ENCODE measurements at places on chromosomes 16 and 17.

- peak; percentile 34 for DNase-seq
Observed at GRCh38 chr17:57295526-57296023, 39.3 kb downstream of the MSI2 start.

GRCh38 chr17:4256952-4257351 is 6.8 kb downstream of the ANKFY1 start:
- no peak for DNase-seq

- no peak for DNase-seq
Observed at GRCh38 chr16:30721606-30722005, 22.6 kb downstream of the SRCAP start.

DNA sequence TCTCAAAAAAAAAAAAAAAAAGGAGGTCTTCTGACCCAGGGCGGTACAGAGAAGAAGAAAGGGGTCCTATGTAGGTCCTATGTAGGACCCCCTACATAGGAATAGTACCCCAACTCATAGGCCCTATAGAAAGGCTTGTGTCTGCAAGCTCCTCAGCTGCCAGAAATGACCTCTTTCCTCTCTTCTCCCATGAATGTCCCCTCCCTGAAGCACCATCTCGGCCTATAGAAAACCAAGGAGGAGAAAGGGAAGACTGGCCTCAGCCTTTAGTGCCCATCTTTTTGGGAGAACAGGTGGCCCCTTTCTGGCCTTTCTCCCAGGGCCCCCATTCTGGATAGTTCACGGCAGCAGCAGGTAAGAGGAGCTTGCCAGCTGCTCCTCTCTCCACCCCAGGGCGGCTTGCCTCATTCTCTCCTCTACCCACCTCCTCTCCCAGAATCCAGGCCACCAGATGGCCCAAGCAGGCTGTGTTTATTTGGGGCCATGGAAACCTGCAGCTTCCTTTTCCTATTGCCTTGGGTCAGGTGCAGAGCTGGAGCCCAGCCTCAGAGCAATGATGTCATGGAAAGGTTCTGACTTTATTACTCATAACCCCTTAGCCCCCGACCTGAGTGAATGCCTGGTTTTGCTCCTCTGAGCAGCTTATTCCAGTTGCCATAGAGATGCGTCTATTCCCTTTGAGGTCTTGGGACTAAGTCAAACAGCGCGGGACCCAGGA is 1.6 kb upstream of the MRPL58 start:
- DNase-seq, result no peak

GRCh38 chr17:62715882-62716390 is 88.5 kb downstream of the MRC2 start:
- no peak for DNase-seq

DNA sequence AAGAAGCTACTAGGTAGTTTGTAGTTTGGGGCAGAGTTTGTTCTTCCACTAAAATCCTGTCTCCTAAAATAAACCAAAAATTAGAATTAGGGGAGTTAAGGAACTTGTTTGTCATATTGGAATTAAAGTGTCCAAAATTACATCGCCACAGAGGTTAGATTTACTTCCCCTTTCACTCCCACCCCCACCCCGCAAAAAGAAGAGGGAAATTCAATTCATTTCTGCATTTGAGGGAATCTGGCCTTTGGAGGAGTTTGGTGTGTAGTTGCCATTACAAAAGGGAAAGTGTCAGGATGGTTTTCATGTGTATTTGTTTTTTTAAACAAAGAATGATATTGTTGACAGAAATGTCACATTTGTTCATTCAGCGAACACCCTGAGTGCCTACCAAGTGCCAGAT is 5.8 kb downstream of the TMEM97 start:
- DNase-seq, result no peak

DNA sequence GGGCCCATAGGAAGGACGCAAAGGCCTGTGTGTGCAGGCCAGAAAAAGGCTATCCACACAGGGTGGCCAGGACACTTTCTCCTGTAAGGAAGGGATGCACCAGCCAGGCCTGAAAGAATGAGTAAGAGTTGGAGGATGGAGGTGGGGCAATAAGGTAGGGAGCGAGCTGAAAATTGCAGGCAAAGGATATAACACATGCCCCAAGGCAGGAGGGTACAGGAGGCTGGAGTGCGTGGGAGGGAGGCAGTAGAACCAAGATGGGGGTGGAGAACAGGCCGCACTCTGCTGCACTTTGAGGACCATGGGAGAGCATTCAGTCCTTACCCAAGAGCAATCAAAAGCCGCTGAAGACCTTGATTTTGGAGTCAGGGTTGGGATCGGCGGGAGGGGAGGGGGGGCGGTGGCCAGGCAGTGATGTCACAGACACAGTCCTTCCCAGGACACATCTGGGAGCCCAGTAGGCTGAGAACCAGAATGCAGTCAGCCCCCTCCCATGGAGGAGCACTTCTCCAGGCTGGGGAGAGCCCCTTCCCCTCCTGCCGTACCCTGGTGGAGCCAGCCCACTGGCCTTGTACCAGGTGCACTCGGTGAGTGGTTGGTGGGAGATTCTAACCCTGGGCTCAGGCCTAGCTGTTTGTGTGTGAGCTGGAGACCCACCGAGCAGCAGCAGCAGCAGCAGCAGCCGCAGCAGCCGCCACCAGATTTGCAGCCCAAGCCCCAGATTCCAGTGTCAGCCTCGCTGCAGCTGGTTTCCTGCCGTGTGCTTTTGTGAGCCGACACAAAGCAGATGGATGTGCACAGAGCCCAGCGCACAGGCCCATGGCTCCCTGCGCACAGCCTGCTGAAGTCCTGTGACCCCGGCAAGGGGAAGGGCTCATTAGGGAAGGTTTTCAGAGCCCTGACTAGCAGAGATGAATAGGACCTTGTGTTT is 17.5 kb downstream of the ANKRD40 start:
- DNase-seq, result no peak

GRCh38 chr17:2017274-2017941 is 7.7 kb downstream of the RTN4RL1 start:
- DNase-seq, result no peak

DNA sequence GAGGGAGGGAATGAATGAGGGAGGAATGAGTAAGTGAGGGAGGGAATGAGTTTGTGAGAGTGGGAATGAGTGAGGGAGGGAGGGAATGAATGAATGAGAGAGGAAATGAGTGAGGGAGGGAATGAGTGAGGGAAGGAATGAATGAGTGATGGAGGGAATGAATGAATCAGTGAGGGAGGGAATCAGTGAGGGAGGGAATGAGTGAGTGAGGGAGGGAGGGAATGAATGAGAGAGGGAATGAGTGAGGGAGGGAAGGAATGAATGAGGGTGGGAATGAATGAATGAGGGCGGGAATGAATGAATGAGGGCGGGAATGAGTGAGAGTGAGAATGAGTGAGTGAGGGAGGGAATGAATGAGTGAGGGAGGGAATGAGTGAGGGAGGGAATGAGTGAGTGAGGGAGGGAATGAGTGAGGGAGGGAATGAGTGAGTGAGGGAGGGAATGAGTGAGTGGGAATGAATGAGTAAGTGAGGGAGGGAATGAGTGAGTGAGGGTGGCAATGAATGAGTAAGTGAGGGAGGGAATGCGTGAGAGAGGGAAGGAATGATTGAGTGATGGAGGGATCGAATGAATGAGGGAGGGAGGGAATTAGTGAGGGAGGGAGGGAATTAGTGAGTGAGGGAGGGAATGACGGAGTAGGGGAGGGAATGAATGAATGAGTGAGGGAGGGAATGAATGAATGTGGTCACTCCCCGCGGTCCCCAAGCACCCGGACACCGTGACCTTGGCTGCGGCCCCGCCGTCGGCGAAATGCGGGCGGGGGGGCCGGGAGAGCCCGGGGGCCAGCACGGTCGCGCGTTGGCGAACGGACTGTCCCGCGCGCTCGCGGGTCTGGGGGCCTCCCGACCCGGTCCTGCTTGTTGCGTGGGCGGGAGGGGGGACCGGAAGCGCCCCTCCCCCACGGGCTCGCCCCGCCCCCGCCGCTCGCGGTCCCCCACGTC is 1.1 kb upstream of the UBE2I start:
- DNase-seq, result no peak

DNA sequence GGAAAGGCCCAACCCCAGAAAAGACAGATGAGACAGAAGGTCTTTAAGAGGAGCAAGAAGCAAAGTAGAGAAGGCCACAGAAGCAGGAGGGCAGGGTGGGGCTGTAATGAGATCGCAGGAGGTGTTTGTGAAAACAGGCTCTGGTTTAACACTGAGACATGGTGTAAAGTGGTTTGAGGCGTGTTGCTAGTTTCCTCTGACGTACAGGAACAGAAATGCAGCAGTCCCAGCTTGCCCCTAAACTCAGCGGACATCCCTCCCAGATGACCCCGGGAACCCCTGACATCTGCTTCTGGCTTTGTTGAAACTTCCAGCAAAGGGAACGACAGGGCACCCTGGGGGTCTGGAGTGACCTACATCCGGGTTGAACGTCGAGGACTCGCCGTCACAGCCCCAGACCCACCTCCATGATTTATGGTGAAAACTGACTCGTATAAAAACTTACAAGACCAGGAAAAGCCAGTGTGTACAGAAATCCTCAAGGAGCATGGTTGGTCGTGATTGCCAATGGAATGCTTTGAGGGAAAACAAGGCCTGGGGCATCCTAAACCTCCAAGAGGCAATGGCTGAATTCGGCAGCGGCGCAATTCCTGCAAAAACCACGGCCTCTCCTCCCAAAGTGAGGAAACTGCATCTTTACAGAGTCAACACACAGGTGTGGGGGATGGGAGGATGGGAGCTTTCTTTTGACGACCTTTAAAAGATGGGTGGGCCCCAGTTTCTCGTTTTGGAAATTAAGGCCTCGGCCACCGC is 25.8 kb downstream of the LITAF start:
- peak; percentile 54 for DNase-seq

DNA sequence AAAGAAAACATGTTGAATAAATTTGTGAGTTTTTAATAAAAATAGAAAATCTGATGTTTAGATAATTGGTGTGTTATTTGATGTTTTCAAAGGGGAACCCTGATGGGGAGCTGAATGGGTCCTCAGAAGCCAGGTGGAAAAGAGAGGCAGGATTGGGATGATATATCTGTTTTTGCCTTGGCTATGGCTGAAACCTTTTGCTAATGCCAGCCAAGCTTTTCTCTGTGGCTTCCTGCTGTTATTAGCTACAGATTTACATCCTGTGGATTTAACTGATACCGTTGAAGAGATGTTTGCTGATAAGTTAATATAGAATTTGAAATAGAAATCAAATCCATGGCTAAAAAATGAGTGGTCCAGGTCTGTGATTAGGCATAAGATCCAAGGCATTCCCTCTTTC is 4.2 kb upstream of the AATF start:
- DNase-seq, result no peak

- DNase-seq, result no peak
Observed at GRCh38 chr16:49275050-49275730, 6.4 kb downstream of the CBLN1 start.

DNA sequence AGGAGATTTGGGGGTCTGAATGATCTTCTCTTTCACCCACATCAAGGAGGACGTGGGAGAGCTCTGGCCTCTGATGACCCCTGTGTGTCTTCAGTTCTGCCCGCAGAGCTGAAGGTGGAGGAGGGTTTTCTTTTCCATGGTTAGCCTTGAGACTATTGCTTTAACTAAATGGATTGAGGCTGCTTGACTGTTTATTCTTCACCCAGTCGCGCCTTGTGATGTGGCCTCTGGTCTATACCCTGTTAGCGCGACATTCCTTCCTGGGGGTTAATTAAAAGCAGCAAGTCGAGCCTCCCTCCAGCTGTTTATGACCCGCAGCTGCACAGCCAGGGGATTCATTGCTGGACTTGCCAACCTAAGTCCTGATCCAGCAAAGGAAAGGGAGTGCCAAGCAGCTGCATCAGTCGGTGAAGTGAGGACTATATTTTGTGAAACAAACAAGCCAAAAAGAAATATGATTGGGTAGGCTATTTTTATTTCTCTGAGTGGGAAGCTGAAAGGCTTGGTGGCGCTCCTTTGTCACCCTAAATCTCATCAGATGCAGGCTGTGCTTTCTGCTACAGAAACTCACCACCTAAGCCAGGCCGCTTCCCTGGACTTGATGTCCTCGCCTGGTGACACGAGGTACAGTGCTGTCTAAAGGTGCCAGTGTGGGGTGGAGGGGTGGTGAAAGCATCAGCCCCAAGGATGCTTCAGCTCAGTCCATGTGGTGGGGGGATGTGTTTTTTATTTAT is 11.0 kb upstream of the SEC14L1 start:
- no peak for DNase-seq

- DNase-seq, result no peak
Observed at GRCh38 chr17:2814481-2815341, 18.5 kb downstream of the RAP1GAP2 start.

GRCh38 chr16:53785916-53786315 is 82.0 kb downstream of the FTO start:
- DNase-seq, result no peak

- no peak for DNase-seq
Observed at GRCh38 chr16:73713778-73714495, 582.7 kb upstream of the PSMD7 start.

GRCh38 chr17:15117239-15117638 is 147.9 kb downstream of the PMP22 start:
- no peak for DNase-seq

DNA sequence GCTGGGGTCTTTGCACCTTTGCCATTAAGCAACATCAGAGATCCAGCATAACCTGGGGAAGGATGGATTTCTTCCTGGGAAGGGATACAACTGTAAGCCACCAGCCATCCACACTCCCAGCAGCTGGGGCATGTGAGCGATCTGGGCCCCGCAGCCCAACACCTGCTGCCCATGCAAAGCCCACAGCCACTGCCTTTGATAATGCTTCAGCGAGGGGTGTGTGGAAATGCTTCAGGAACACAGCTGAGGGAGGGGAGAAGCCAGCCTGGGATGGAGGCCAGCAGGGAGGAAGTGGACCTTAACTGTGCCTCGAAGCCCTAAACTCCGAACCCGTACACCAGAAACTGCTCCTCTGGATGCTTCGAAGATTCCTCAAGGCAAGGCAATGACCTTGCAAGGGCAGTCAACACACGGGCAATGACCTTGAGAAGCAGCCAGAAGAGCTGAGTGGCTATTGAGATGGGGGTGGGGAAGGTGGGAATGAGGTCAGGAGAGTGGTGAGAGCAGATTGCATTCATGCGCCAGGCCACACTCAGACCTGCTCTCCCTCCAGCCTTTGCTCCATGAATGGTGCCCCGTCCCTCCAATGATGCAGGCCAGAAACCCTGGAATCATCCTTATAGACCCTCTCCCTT is 49.1 kb downstream of the KATNIP start:
- DNase-seq, result no peak

DNA sequence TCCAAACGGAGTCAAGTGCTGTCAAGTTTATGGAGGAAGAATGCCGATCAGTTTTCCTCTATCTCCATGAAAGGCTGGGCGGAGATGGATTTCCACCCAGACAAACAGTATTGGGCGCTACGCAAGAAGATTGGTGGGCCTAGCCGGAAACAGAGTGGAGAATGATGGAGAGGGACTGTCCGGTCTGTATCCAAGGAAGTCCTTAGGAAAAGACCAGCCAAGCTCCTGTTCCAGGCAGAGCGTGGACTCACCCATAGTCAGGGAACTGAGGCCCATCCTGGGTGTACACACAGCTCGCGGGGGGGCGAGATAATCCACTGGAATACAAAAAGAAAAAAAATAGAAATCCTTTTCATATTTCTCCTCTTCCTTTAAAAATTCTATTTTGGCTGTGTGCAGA is 1.5 kb upstream of the ABCC12 start:
- DNase-seq, result no peak

DNA sequence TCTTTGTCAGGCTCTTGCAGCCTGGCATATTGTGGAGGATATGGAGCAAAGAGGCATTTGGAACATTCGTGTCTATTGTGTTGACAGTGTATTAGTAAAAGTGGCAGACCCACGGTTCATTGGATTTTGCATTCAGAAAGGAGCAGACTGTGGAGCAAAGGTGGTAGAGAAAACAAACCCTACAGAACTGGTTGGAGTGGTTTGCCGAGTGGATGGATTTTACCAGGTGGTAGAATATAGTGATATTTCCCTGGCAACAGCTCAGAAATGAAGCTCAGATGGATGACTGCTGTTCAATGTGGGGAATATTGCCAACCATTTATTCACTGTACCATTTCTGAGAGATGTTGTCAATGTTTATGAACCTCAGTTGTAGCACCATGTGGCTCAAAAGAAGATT is 44.5 kb downstream of the EFCAB13 start:
- no peak for DNase-seq
